Testis (tissue), 5 donors: ENCODE measurements at places on chromosomes 7 and 10. TPM values are rescaled to one million over a fixed set of nuclear protein-coding genes. Genes with fewer than 3 reads are reported as not detected.

INSYN2A gene
- 2.4 TPM for total RNA-seq

PSMC2 gene
- total RNA-seq: 80.9 TPM

DNA sequence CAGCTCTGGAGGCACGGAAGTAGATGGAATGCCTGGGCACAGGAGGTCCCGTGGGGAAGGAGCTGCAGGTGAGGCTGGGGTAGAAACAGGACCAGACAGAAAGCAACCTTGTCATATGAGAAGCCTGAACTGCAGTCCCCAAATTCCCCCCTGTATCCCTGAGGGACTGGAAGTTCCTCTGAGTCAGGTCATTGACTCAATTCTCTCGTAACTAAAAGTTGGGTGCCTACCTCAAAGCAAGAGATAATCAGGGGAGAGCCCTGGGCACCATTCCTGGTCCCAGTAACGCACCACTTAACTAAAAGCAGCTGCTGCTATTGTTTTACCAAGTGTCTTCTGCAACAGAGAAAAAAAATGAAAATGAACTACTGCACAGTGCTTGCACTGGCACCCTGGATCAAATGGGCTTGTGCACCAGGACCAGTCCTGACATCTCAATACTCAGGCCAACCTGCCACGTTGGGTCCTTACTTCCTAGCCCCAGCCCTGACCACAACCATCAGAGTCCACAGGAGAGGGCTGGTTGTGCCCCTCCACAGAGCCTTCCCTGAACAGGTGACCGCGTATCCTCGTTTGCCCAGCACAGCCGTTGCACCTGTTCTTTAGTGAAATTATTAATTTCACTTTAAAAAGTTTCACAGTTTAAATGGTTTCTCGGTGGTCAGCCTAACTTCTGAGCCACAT is 79.3 kb downstream of the GRID1 start:
- no peaks in the 10 kb centered on the region for H3K27me3 ChIP-seq
- no peaks in the 10 kb centered on the region for H3K36me3 ChIP-seq
- no peak overlapping the region for H3K27ac ChIP-seq
- H3K4me1 ChIP-seq: no peaks in the 10 kb centered on the region
- DNase-seq: peak; percentile 9
- no peak overlapping the region for H3K4me3 ChIP-seq

DNA sequence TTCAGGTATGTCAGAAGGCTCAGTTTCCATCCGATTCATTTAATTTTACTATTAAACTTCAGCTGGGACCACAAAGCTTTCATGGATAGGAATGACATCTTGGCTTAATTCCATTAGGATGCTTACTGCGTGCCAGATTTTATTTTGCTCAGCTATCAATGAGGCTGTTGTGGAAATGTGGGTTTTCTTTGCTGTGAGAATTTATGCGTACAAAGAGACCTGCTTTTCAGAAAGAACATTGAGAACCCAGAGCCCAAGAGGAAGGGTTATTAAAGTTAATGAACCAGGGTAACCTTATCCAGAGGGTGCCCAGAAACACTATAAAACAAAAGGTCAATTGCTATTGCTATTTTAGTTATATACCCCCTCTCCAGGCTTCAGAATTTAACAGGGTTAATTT is 98.3 kb downstream of the MKLN1 start:
- no peaks in the 10 kb centered on the region for H3K36me3 ChIP-seq
- DNase-seq: no peak
- no peak overlapping the region for H3K4me3 ChIP-seq
- peak overlapping the region; percentile 64 for H3K27ac ChIP-seq
- peaks cover 30% of the 10 kb centered on the region for H3K4me1 ChIP-seq

GPR85 gene
- 5.4 TPM for total RNA-seq

DNA sequence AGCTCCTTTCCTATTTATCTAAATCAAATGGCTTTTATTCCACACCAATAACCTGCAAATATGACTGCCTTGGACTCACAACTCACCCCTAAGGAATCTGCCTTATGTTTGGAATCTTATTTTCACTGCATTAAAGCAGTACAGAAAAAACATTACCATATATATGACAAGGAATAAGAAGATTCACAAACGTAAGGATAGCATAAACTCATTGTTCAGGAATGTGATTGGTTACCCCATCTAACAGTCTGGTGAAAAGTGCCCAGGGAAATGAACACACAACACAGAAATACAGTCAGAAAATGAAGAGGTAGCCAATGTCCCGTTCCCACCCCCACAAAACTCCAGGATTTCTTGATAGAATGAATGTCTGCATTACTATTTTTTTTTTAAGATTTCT is 2.0 kb downstream of the PPP3CB start:
- H3K4me1 ChIP-seq: peaks cover 11% of the 10 kb centered on the region
- H3K27me3 ChIP-seq: no peaks in the 10 kb centered on the region
- DNase-seq: no peak
- H3K36me3 ChIP-seq: no peaks in the 10 kb centered on the region
- H3K27ac ChIP-seq: no peak overlapping the region

HABP2 gene
- total RNA-seq: 0.37 TPM

DNA sequence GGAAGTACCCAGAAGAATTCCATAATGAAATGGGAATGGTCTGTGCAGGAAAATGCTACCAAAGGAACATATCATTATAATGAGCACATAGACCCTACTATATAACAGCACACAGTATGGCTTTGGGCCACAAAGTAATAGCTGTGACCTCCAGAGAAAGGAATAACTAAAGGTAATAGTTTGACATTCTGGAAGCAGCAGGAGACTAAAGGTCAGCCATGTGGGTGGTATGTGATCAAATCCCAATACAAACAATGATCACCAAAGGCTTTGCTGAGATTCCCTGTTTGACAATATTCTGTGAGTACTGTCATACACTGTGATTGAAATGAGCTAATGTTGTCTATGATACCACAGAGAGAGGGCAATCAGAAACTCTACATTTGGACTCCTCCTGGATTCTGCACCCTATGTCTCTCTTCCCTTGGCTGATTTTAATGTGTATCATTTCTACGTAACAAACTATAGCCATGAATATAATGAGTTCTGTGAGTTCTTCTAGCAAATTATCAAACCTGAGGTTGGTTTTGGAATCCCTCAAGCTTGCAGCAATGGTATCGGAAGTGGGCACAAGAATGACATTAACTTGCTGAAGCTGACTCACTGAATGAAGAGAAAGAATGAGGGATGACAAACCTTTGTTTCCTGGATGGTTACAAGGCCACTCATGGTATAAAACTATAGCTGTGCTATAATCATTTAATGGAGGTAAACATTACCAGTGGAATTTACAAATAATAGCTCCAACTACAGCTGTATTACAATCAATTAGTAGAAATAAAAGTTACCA is 99.6 kb downstream of the JMJD1C start:
- H3K4me1 ChIP-seq: no peaks in the 10 kb centered on the region
- no peak overlapping the region for H3K4me3 ChIP-seq
- H3K36me3 ChIP-seq: no peaks in the 10 kb centered on the region
- no peak overlapping the region for H3K27ac ChIP-seq
- no peaks in the 10 kb centered on the region for H3K27me3 ChIP-seq
- no peak for DNase-seq

- H3K27ac ChIP-seq: no peak overlapping the region
- no peaks in the 10 kb centered on the region for H3K27me3 ChIP-seq
- no peaks in the 10 kb centered on the region for H3K36me3 ChIP-seq
- no peak overlapping the region for H3K4me3 ChIP-seq
- no peak for DNase-seq
- no peaks in the 10 kb centered on the region for H3K4me1 ChIP-seq
These were observed 50.0 kb downstream of the CPXM2 start for GRCh38 chr10:123841560-123841959.

GPRIN2 gene
- 4.9 TPM for total RNA-seq

GRCh38 chr10:14181567-14181936 is 149.2 kb downstream of the FRMD4A start:
- no peak overlapping the region for H3K4me3 ChIP-seq
- no peaks in the 10 kb centered on the region for H3K27me3 ChIP-seq
- DNase-seq: no peak
- H3K27ac ChIP-seq: no peak overlapping the region
- no peaks in the 10 kb centered on the region for H3K36me3 ChIP-seq

- DNase-seq: no peak
- H3K4me3 ChIP-seq: no peak overlapping the region
- no peak overlapping the region for H3K27ac ChIP-seq
These were observed 3.2 kb downstream of the RSU1 start for GRCh38 chr10:16814012-16814411.

DNA sequence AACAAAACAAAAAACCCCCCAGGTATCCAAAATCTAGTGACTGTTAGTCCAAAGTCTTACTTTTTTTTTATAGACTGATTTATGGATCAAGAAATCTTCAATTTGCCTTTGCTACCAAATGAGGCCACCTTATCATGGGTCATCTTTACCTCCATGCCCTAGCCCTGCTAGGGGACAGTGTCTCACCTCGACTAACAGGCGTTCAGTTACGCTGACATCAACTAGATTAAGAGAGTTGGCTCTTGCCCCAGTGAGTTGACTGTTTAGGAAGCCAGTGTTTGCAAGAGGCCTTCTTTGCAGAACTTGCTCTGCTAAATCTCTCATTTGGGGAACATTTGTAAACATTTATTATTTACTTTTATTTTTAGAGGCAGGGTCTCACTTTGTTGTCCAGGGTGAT is 36.9 kb upstream of the WAC start:
- H3K27me3 ChIP-seq: no peaks in the 10 kb centered on the region
- no peaks in the 10 kb centered on the region for H3K4me1 ChIP-seq
- H3K4me3 ChIP-seq: no peak overlapping the region
- H3K36me3 ChIP-seq: no peaks in the 10 kb centered on the region
- no peak overlapping the region for H3K27ac ChIP-seq
- no peak for DNase-seq

- no peaks in the 10 kb centered on the region for H3K4me1 ChIP-seq
- no peaks in the 10 kb centered on the region for H3K36me3 ChIP-seq
- H3K27ac ChIP-seq: no peak overlapping the region
- H3K27me3 ChIP-seq: no peaks in the 10 kb centered on the region
These were observed 11.6 kb upstream of the CYTH3 start for GRCh38 chr7:6284055-6284400.

GRCh38 chr7:84548366-84549365 is 354.1 kb upstream of the SEMA3A start:
- DNase-seq: no peak
- H3K4me3 ChIP-seq: no peak overlapping the region
- no peaks in the 10 kb centered on the region for H3K27me3 ChIP-seq
- H3K36me3 ChIP-seq: no peaks in the 10 kb centered on the region
- no peaks in the 10 kb centered on the region for H3K4me1 ChIP-seq

GRCh38 chr10:13977861-13978532 is 352.7 kb downstream of the FRMD4A start:
- no peaks in the 10 kb centered on the region for H3K4me1 ChIP-seq
- no peaks in the 10 kb centered on the region for H3K36me3 ChIP-seq
- no peak for DNase-seq
- H3K4me3 ChIP-seq: no peak overlapping the region
- H3K27ac ChIP-seq: no peak overlapping the region
- no peaks in the 10 kb centered on the region for H3K27me3 ChIP-seq

GRCh38 chr10:24127516-24127915 is 81.4 kb upstream of the KIAA1217 start:
- H3K27ac ChIP-seq: no peak overlapping the region
- no peaks in the 10 kb centered on the region for H3K36me3 ChIP-seq
- no peak overlapping the region for H3K4me3 ChIP-seq
- H3K27me3 ChIP-seq: no peaks in the 10 kb centered on the region

EPDR1 gene
- 34.8 TPM for total RNA-seq

- H3K4me1 ChIP-seq: no peaks in the 10 kb centered on the region
- H3K36me3 ChIP-seq: no peaks in the 10 kb centered on the region
- H3K27ac ChIP-seq: no peak overlapping the region
- H3K27me3 ChIP-seq: no peaks in the 10 kb centered on the region
- no peak overlapping the region for H3K4me3 ChIP-seq
These were observed 7.8 kb downstream of the SUN1 start for GRCh38 chr7:840001-840600.

ZNF239 gene
- 9.2 TPM for total RNA-seq

GRCh38 chr7:73978661-73979563 is 49.1 kb upstream of the ELN start:
- DNase-seq: no peak
- no peak overlapping the region for H3K4me3 ChIP-seq
- no peaks in the 10 kb centered on the region for H3K36me3 ChIP-seq
- H3K4me1 ChIP-seq: no peaks in the 10 kb centered on the region
- no peaks in the 10 kb centered on the region for H3K27me3 ChIP-seq
- no peak overlapping the region for H3K27ac ChIP-seq

GRCh38 chr7:100675105-100675451 is 1.5 kb downstream of the GNB2 start:
- DNase-seq: no peak
- peaks cover 18% of the 10 kb centered on the region for H3K4me1 ChIP-seq
- H3K4me3 ChIP-seq: peak overlapping the region; percentile 99
- H3K27me3 ChIP-seq: no peaks in the 10 kb centered on the region

DNA sequence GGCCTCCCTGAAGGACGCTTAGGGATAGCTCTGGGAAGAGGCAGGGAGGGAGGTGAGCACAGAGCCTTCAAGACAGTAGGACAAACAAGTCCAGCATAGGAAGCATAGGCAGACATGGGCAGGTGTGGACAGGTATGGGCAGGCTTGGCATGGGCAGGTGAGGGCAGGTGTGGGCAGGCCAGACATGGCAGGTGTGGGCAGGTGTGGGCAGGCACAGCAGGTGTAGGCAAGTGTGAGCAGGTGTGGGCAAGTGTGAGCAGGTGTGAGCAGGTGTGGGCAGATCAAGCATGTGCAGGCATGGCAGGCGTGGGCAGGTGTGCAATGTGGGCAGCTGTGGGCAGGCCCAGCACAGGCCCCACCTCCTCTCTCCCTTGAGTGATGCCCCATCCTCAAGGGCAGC is 148.8 kb upstream of the ZMIZ1 start:
- DNase-seq: no peak
- H3K27me3 ChIP-seq: no peaks in the 10 kb centered on the region
- H3K27ac ChIP-seq: no peak overlapping the region
- no peaks in the 10 kb centered on the region for H3K36me3 ChIP-seq
- no peak overlapping the region for H3K4me3 ChIP-seq

DNA sequence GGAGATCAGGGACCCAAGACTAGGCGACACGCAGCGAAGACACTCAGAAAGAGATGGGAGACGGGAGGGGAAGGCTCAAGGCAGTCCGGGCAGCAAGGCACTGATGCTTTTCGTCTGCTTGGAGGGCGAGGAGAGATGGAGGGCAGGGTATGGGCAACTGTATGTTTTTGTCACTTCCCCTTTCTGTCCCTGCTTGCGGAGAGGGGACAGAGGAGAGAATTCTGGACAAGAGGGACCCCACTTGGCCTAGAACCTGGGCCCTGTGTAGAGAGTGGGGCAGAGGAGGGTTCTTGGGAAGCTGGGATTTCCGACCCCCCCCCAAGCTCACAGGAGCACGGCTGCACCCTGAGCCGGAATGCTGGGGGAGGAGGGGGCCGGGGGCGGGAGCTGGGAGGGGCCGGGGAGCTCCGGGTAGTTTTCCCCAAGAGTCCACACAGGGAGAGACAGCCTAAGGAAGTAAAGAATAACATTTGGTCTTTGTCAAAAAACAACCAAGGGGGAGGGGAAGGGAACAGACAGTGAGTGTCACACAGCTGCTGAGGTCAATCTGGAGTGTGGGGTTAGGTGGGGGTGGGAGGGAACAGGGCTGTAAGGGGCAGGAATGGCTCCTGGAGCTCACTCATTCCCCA is 1.8 kb downstream of the LRCH4 start:
- H3K4me3 ChIP-seq: peak overlapping the region; percentile 95
- peak overlapping the region; percentile 96 for H3K27ac ChIP-seq
- H3K27me3 ChIP-seq: no peaks in the 10 kb centered on the region
- peaks cover 31% of the 10 kb centered on the region for H3K4me1 ChIP-seq
- no peaks in the 10 kb centered on the region for H3K36me3 ChIP-seq

- H3K27me3 ChIP-seq: no peaks in the 10 kb centered on the region
- H3K36me3 ChIP-seq: no peaks in the 10 kb centered on the region
- H3K4me1 ChIP-seq: peaks cover 13% of the 10 kb centered on the region
- H3K4me3 ChIP-seq: no peak overlapping the region
- DNase-seq: no peak
- no peak overlapping the region for H3K27ac ChIP-seq
These were observed 545.1 kb upstream of the GALNT17 start for GRCh38 chr7:70586822-70587221.
